ENCODE measurements at places on chromosomes 12 and 14. TPM values are rescaled to one million over a fixed set of nuclear protein-coding genes. Genes with fewer than 3 reads are reported as not detected.

- DNase-seq = no peak
- no peak overlapping the region for H3K4me3 ChIP-seq
- no peaks in the 10 kb centered on the region for H3K36me3 ChIP-seq
- no peaks in the 10 kb centered on the region for H3K27me3 ChIP-seq
- H3K27ac ChIP-seq = no peak overlapping the region
- H3K4me1 ChIP-seq = peaks cover 19% of the 10 kb centered on the region
Measured at GRCh38 chr12:1282670-1283315, 291.8 kb downstream of the ERC1 start.

GRCh38 chr12:89525305-89525823, 483 bp downstream of the POC1B start:
- H3K4me3 ChIP-seq = peak overlapping the region; percentile 93
- DNase-seq = peak; percentile 73
- H3K27me3 ChIP-seq = no peaks in the 10 kb centered on the region
- H3K36me3 ChIP-seq = no peaks in the 10 kb centered on the region

GRCh38 chr12:62683776-62684569, 217.3 kb downstream of the MON2 start:
- no peak overlapping the region for H3K4me3 ChIP-seq
- no peak overlapping the region for H3K27ac ChIP-seq
- H3K27me3 ChIP-seq = no peaks in the 10 kb centered on the region
- H3K4me1 ChIP-seq = peaks cover 22% of the 10 kb centered on the region

The PRIM1 gene
- 108 TPM for total RNA-seq

The KCNJ8 gene
- not detected for total RNA-seq
